ENCODE measurements at places on chromosomes 12 and 14.

- DNase-seq: no peak
Measured at GRCh38 chr12:108115123-108116121, 13.7 kb upstream of the WSCD2 start.

DNA sequence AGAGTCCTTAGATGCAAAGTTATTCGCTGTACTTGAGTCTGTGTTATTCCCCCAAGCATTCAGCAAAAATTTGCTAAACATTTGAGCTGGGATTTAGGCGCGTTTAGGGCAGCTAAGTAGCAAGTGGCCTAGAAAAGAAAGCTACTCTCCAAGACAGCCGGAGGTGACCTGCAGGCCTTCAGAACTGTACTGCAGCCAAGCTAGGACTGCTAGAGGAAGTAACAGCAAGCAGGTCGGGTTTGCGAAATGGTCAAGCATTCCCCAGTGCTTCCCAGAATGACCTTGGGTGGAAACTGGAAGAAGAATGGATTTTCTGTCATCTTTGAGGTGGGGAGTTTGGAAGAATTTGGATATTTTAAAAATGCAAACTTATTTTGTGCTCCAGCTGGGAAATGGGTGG is 287.5 kb downstream of the FOXN3 start:
- no peak for DNase-seq

DNA sequence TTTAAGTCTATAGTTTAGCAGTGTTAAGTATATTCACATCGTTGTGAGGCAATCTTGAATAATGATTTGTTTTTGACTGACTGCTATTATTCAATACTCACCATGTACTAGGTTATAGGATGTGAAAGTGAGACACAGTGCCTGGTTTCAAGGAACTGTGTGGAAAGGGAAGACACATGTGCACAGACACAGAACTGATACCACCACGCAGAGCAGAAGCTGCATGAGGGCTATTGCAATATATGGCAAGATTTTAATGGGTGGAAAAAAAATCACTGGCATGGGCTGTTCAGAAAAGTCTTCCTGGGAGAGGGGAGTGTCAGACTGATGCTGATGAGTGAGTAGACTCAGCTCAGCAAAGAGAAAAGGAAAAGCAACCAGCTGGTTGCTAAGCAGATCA is 10.4 kb downstream of the SLC7A8 start:
- DNase-seq: no peak

- no peak for DNase-seq
Measured at GRCh38 chr14:97318380-97318779, 521.2 kb downstream of the VRK1 start.

- DNase-seq: no peak
Measured at GRCh38 chr14:91261115-91261514, 16.6 kb upstream of the GPR68 start.

- DNase-seq: peak; percentile 75
Measured at GRCh38 chr12:121786440-121786825, 7.1 kb downstream of the RHOF start.

DNA sequence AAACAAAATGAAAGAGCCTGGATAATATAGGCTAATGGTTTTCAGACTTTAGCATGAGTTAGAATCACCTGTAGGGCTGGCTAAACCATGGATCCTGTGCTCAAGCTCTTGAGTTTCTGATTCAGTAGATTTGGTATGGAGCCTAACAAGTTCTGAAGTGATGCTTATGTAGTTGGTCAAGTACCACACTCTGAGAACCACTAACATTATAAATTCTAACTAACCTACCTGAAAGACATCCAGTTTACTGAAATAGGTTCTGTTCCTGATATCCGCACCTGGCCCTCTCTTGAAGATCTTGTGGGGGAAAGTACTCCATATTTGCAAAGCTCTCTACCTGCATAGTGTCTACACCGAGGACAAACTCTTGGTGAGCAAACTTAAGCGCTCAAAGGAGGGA is 59.4 kb upstream of the VSX2 start:
- DNase-seq: no peak

DNA sequence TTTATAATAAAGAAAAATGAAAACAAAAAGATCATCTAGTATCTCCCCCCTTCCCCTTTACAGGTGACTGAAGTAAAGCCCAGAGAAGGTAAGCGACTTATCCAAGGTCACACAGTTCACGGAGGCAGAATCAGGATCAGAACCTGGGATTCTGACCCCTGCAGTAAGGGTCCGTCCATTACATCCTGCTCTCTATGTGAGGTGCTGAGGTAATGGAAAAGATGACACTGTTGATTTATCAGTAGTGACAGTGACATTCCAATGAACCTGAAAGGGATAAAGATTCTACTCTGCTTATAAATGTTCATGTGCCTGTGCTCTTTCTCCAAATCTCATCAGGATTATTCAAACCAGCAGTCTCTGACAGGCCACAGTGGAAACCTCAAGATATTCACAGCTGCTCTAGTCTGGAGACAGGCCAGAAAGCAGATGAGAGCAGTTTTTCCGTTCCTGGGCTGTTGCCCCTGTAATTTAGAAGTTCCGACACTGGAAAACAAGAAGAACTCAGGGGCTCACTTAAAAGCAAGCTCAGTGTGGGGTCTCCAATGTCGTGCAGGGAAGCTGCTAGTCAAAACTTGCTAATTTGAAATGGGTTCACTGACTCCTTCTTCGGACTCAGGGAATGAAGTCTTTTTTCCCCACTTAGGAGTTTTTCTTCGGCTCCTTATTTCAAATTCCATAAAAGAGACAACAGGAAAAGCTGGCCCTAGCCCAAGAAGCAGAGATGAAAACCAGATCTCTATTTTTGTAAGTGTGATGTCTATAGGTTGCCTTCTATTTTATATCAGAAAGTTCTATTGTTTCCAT is 131.8 kb upstream of the EEA1 start:
- no peak for DNase-seq

DNA sequence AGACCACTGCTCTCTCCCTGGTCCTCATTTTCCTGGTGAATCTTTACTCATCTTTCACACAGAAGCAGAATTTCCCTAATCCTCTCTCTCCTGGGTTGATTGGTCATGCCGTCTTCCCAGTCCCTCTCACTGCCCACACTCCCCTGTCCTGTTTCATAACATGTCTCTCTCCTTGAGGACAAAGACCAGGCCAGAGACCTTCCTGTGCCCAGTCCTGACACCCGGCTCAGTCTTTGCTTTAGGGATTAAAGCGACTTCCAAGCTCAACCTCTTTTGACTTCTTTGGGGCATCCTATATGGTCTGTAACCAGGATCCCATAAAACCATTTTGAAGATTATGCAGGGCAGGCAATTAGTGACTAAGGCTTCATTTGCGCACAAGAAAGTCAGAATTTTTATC is 105.5 kb downstream of the BCL11B start:
- DNase-seq: peak; percentile 40

DNA sequence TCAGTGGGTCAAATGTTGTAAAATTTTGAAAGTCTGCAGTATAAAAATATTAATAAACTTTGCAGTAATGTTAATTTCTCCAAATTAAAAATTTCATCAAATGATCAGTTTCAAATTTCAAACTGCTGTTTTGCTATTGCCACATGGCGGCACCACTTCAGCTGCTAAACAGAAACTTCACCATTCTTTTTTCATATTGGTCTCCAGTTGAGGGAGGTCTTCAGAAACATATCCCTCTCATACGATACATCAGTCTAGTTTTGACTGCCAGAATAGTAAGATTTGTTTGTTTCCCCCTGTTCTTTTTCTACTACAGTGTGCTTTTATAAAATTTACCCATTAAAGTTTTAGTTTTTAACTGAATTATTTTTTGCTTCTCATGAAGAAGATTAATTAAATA is 4.2 kb upstream of the TRHDE start:
- DNase-seq: no peak

DNA sequence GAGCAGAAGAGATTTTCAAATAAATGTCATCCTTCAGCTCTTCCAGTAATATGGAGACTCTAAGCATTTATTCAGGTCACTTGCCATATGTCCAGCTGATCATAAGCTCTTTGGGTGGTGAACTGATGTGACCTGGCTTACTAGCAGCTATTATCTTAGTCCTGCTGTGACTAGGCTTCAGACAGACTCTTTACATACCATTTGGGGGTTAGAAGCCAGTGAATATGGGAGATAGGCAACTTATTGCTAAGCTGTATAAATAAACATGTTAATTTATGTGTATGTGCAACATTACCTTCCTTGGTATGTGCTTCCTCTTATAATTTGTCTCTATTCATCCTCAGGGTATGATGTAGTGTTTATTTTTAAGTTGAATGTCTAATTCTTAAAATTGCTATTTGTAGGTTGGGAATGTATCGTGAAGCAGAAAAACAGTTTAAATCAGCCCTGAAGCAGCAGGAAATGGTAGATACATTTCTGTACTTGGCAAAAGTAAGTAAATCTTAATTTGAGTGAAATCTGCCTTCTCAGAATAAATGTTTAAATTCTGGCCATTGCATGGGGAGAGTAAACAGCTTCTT is 32.4 kb downstream of the TTC8 start:
- no peak for DNase-seq

DNA sequence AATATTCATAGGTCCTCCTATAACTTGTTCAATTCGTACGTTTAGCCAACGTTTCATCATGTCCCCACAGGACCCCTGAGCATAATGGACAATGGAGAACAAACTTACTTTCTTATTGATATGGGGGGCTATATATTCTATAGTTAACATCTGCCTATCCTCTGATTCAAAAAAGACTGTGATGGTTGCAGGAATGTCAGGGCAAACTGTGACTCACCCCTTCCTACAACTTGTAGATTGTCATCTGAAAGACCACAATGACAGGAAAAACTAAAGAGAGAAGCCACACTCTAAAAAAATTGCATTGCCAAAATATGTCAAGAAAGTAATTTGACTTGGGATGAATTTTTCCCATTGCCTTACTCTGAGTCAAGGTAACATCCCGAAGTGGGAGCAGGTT is 50.8 kb downstream of the CATSPERB start:
- DNase-seq: no peak

DNA sequence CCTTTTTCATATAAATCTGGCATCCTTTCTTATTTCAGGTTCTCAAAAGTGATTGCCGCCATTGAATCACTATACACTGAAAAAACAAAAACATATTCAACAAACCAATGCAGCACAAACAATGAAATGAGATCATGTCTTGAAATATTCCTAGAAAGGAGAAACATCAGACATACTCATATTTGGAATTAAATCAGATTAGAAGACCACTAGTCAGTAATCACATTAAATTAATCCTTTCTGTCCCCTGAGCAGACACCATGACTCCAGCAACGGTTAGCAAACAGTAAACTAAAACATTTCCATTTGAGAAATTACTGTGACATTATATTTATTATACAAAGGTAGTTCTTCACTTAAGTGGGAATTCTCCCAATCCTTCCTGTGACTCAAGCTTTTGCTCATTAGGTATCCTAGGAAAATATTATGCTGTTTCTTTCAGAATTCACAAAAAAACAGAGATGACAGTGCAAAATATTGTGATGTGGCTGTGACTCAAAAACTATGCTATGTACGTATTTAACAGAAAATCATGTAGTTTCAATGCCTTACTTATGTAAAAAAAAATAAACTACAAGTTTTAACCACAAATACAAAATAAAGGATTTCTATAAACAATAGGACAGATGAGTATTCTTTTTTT is 29.7 kb downstream of the CPNE8 start:
- no peak for DNase-seq

DNA sequence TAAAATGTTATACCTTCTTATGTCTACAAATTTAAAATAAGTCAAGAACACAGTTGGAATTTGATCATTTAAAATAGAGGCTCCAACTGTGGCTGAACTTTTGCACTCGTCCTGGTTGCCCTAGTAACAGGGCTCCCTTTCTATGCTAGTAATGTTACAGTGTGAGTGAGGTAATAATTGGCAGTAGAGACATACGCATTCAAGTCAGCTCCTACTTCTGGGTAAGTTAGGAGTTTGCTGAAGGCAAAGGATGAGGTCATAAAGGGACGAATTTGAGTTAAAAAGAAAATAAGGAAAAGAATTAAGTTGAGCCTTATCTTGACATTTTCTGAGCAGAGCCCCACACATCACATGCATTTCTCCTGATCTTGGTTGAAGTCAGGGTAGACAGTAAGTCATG is 129.1 kb downstream of the TMEM117 start:
- DNase-seq: no peak

DNA sequence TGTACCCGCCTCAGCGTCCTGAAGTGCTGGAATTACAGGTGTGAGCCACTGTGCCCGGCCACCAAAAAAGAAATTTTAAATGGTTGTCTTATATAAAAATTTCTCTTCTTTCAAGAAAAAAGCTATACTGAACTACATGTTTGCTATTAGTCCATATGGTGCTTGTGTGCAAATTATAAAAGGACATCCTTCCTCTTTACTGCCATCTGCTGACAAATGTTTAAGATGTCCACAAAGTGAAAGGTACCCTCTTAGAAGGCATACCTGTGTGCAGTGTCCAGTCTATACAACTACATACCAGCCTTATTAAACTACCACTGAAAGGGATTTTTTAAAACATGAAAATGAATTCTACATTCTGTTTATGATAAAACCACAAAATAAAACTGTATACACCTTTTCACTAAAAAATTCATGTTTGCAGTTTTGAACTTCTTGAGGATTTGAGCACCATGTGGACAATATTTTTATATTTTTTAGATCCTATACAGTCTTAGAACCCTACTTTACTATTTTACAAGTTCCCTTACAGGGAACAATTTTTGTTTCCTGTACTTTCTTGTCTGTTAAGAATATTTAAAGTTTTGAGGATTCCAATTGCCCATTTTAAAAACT is 32.8 kb upstream of the TOMM20L start:
- no peak for DNase-seq

DNA sequence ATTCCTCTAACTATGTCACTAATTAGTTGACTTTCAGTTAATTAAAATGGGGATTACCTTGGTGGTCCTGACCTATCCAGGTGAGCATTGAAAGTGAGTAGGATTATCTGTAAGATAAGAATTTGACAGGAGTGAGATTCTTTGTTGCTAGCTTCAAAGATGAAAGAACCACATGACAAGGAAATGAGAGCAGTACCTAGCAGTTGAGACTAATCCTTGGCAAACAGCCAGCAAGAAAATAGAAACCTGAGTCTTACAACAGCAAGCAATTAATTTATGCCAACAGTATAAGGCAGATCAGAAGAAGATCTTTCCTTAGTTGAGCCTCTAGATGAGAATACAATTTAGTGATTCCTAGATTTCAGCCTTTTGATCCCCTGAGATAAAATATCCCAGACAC is 1058.4 kb downstream of the LRFN5 start:
- no peak for DNase-seq

GRCh38 chr14:79453276-79453675 is 758.0 kb downstream of the DIO2 start:
- DNase-seq: no peak

GRCh38 chr12:26101763-26102162 is 23.1 kb downstream of the BHLHE41 start:
- no peak for DNase-seq

- DNase-seq: no peak
Measured at GRCh38 chr12:96635844-96636243, 146.5 kb downstream of the CFAP54 start.

GRCh38 chr12:117540011-117540410 is 178.6 kb upstream of the NOS1 start:
- DNase-seq: no peak

- no peak for DNase-seq
Measured at GRCh38 chr12:1305791-1306500, 288.4 kb downstream of the FBXL14 start.
